Natural killer cell treated with Interleukin-12 subunit alpha and Interleukin-12 subunit beta and Interleukin-15 and Interleukin-18, amount 100 ng/mL, for 72 hours (primary cell): ENCODE measurements at places on chromosomes 13 and 19.

- no peak for DNase-seq
These were observed 6.3 kb downstream of the MYADM start for GRCh38 chr19:53873773-53874605.

DNA sequence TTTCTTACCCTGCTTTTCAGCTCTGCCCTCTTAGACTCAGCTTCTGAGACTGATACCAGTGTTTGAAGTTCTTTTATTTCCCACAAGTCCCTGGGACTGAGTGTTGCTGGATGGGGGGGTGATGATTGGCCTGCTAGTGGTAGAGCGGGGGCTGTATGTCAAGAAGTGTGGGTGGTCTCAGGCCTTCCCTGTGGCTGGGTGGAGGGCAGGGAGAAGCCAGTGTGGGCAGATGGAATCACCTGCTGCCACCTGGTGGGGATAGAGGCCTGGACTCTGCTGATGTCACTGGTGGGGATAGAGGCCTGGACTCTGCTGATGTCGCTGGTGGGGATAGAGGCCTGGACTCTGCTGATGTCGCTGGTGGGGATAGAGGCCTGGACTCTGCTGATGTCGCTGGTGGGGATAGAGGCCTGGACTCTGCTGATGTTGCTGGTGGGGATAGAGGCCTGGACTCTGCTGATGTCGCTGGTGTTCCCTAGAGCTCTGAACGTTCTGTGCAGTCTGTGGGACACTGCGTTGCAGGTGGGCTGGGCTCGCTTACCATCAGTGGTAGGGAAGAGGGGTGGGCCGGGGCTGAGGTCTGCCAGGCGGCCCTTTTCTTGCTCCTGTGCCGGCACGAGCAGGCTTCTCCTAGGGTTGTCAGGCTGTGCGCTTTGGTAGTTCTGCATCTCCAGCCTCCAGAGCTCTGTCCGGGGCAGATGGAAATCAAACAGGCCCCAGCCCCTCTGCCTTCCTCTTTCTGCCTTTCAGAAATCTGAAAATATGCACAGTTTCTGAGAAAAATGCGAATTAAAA, 101.3 kb downstream of the ARHGEF7 start:
- no peak for DNase-seq

DNA sequence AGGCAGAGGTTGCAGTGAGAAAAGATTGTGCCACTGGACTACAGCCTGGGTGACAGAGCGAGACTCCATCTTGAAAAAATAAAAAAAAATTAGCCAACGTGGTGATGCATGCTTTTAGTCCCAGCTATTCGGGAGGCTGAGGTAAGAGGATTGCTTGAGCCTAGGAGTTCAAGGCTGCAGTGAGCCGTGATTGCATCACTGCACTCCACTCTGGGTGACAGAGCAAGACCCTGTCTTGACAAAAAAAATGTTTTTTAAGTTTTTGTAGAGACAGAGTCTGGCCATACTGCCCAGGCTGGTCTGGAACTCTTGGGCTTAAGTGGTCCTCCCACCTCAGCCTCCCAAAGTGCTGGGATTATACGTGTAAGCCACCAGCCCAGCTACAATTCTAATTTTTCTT, 22.4 kb upstream of the LSM14A start:
- DNase-seq, result no peak

GRCh38 chr19:30159636-30160035, 212.5 kb upstream of the ZNF536 start:
- no peak for DNase-seq

- no peak for DNase-seq
These were observed 89.4 kb downstream of the PCCA start for GRCh38 chr13:100178309-100178708.
